ENCODE measurements at places on chromosomes 11 and 22.

GRCh38 chr11:73372375-73372993 lies 3.7 kb upstream of the RELT start:
- DNase-seq: no peak

GRCh38 chr11:76589477-76589876 lies 81.1 kb downstream of the LRRC32 start:
- no peak for DNase-seq

DNA sequence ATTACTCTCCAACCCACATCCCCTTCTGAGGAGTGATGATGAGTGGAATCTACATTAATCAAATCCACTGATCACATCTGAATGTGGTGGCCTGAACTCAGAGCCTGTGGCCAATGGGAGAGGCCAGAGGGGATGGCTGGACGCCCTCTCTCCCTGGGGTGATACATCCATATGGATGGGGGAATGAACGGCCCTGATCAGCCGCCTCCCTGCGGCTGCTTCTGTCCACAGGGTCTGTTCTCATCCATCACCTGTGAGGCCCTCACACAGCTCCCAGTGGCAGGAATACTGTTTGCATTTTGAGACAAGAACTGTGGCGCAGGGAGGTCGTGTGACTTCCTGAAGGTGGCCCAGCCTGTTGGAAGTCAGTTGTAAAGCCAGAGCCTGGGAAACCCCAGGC lies 78.3 kb upstream of the SHISAL1 start:
- DNase-seq: no peak

DNA sequence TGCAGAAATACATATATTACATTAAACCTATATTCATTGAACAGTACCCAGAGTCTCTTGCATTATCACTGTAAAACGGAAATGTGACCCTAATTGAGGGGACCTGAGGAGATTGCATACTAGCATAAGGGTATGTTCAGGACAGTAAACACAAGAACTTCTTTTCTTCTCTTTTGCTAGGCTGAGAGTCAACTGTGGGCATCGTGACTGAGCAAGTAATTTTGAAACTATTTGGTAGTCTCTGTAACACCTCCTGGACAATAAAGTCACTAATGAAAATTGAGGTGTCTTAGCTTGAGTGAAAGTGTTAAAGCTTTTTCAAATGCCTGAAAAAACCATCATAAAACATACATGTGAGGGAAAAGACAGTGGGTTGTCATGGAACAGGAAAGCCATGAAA lies 90.9 kb downstream of the PDHX start:
- no peak for DNase-seq

DNA sequence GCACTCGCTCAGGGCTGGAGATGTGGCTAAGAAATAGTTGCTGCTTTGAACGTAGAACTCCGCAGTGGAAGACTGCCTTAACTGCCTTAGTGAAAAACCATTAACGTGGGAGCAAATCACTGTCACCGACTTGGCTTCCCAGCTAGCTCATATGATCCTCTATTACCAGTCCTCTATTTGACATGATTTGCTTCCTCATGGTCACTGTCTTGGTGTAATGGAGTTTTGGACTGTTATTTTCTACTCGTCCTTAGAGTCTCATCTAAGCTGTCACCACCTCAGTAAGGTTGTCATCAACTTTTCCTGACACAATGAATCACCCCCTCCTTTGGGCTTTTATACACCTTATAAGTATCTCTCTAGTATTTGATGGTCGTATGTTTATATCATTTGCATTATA lies 167.1 kb upstream of the NARS2 start:
- no peak for DNase-seq

DNA sequence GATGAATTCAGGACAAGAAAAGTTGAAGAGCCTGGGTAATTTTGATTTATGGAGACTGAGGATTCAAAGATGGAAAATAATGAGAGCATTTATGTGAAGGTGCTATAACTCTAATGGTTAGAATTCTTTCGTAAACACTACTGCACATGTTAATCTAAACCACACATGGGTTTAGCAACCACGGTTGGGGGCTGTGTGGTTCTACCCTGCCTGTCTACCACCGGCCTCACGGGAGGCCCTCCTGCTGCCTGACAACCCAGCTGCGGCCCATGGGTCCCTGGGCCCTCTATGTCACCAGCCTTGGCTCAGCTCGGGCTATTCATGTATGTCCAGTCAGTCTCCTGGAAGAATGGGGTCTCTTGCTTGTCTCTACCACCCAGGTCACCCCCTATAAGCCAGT lies 68.5 kb upstream of the ARFGAP3 start:
- no peak for DNase-seq

GRCh38 chr11:91585035-91585801 lies 639.4 kb upstream of the FAT3 start:
- DNase-seq: no peak

GRCh38 chr11:83827940-83828554 lies 541.9 kb upstream of the CCDC90B start:
- DNase-seq: no peak

- no peak for DNase-seq
Observed at GRCh38 chr22:22882033-22882717, 5.4 kb upstream of the IGLL5 start.

GRCh38 chr22:47225080-47225930 lies 462.9 kb downstream of the TBC1D22A start:
- DNase-seq: no peak

DNA sequence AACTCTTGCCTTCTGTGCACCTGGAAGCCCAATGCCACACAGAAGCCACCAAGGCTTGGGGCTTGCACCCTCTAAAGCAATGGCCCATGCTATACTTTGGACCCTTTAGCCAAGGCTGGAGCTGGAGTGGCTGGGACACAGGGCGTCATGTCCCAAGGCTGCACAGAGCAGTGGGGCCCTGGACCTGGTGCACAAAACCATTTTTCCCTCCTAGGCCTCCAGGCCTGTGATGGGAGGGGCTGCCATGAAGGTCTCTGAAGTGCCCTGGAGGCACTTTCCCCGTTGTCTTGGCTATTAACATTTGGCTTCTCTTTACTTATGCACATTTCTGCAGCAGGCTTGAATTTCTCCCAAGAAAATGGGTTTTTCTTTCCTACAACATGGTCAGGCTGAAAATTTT lies 20.6 kb upstream of the TMEM45B start:
- no peak for DNase-seq

- DNase-seq: no peak
Observed at GRCh38 chr11:79512706-79513469, 72.1 kb upstream of the TENM4 start.

GRCh38 chr11:114354076-114354475 lies 46.2 kb downstream of the C11orf71 start:
- DNase-seq: no peak

DNA sequence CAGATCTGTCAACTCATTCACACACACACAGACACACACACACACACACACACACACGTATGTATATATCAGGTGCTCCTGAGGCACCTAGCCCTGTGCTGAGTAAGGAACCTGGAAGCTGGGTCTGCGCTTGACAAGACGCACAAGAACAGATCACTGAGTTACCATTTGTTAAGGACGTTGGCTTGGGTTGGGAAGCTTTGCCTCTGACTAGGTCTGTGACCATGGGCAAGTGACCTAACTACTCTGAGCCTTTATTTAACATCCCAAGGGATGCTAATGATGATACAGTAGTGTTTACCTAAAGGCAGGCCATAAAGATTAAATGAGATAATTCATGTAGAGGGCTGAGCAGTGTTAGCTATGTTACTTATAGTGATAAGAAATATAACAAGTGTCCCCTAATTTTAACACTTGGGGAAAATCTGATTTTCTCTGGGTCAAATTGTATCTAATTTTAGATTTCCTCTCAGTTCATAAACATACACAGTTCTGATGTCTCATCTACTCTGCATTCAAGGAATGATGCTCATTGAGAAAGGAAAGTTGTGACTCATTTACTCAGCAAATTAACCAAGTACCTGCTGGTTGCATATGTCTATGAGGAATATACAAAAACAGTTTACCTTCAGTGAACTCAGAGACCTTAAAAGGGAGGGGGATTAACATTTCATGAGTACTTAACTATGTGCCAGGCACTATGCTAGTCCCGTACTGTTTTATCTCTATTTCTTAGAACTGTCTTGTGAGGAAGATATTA lies 13.6 kb downstream of the RNF185 start:
- no peak for DNase-seq

DNA sequence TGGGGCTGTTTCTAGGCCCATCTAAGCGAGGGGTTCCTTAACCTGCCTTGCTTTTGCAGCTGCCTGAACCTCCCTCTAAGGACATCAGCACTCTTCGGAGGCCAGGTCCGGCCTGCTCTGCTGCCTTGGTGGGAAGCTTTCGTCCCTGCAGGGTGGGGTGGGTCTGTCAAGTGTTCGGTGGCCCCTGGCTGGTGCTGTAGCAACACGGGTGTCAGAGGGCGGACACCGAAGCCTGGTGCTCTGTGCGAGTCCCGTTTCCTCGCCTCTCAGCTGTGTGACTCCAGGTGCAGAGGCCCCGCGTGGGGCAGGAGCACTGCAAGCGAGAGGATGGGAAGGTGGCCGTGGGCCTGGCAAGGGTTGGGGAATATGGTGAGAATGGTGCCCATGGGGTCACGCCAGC lies 64.6 kb downstream of the CDKN1C start:
- DNase-seq: no peak

DNA sequence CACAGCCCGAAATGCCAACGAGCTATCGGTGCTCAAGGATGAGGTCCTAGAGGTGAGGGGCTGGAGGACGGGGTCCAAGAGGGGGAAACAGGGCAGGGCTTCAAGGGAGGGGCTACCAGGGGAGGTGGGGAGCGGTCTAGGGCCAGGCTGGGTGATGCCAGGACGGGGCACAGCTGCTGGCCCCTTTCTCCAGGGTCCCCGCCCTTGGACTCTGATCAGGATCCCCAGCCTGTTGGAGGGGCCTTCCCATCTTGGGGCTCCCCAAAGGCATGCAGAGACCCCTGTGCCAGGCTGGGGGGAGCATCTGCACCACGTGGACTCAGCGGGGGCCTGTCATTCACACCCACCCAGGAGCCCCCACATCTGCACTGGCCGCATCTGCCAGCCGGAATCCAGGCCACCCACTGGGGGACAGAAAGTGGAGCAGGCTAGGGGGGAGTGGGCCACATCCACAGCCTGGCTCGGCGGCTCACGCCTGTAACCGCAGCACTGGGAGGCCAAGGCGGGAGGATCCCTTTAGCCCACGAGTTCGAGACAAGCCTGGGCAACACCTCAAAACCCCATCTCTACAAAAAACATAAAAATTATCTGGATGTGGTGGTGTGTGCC lies 18.9 kb downstream of the EPS8L2 start:
- no peak for DNase-seq

GRCh38 chr11:118646393-118646792 lies 33.1 kb downstream of the TREH start:
- DNase-seq: no peak

DNA sequence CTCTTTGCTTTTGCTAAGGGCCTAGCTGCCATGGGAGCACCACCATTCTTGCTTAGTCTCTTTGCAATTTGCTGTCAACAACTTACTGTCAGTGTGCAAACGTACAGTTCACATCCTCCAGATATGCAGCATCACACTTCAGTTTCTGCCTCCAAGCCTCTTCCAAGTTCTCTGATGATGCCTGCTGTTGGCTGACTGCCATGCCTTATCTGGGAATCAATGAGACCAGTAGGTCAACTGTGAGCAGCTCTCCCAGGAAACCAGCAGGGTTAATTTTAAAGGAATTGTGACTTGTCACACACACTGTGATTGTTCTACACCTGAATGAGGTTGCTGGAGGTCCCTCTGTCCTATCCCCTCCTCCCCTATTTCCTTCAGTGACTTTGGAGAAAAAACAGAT lies 56.0 kb downstream of the COPB1 start:
- no peak for DNase-seq

GRCh38 chr11:120830085-120830620 lies 193.7 kb upstream of the TBCEL start:
- DNase-seq: no peak

- DNase-seq: no peak
Observed at GRCh38 chr22:48414651-48415050, 1413.0 kb downstream of the BRD1 start.

DNA sequence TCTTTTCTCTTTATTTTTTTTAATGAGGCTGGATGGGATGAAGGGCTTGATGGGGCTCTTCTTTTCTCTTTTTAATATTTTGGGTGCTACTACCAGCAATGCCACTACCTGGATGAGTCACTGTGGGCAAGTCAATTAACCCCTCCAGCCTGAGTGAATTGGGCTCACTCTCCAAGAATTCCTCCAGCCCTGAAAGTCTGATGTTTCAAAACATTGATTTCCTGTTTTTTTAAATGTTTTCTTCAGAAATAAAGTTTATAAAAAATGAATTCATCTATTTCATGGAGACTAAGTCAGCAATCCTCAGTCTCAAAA lies 812 bp upstream of the OR5A2 start:
- DNase-seq: no peak

DNA sequence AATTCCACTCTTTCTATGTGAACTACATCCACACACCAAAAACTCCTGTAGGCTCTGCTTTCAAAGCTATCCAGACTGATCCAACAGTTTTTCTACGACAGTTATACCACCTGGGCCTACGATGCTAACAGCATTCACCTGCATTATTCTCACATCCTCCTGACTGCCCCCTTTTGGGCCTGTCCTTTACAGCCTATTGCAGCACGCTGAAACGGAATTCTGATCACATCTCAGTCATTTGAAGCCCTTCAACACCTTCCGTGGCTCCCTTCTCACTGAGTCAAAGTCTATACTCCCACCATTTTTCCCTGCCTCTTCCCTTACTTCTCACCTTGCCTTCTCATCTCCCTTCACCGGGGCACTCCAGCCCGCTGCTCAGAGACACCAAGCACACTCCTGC lies 791.3 kb upstream of the KIRREL3 start:
- no peak for DNase-seq

DNA sequence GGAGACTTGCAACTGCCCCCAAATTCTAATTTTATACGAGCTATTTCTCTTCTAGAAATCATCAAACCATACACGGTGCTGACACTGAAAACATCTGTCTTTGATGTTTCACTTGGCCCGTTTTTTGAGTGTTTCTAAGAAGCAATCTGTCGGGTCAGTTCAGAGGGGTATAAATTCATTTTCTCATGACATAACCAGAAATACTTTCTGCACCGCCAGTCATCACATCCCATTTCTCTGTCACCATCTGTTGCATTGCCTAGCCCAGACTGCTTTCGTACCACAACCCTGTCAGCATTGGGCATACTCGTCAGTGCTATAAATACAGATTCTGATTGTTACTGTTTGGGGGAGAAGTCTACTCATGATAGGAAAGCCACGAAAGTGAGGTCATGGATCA lies 63.1 kb upstream of the CCDC90B start:
- no peak for DNase-seq

DNA sequence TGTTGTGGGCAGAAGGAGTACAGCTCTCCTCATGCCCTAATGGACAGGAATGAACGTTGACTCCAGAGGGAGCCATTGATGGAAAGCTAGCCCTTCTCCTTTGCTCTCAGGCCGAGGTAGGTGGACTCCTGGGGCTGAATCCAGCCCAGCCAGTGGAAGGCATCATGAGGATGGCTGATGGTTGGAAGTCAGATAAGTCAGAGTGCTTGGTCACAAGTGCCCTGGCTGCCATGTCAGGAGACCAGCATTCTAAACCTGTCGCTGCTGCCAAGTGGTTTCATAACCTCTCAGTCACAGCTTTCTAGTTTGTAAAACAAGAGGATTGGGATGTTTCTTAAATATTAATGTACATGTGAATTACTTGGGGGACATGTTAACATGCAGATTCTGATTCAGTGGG lies 32.3 kb downstream of the PIWIL4 start:
- DNase-seq: no peak

GRCh38 chr11:99281331-99281730 lies 260.6 kb downstream of the CNTN5 start:
- no peak for DNase-seq

Data from T-helper 22 cell (primary cell).